Vein endothelial cell (primary cell): ENCODE measurements at places on chromosomes 16 and 17. TPM values are rescaled to one million over a fixed set of nuclear protein-coding genes. Genes with fewer than 3 reads are reported as not detected.

Gene RAB11FIP4
- not detected in 2 replicates for total RNA-seq

Gene NPIPB13
- total RNA-seq = 0.96 and 3.6 TPM in 2 replicates

Gene MMP28
- 11.3 and 13.7 TPM in 2 replicates for total RNA-seq

Gene PIK3R5
- total RNA-seq = not detected in 2 replicates

Gene CHST6
- 0.65 and 1.1 TPM in 2 replicates for total RNA-seq

Gene ZNF23
- 3.6 and 4.0 TPM in 2 replicates for total RNA-seq

Gene NXPH3
- total RNA-seq = 1.4 and 1.6 TPM in 2 replicates

Gene TBC1D3I
- 0.57 TPM in 1 of 2 replicates, not detected in the other for total RNA-seq
